ENCODE measurements at places on chromosomes 5 and 9.

DNA sequence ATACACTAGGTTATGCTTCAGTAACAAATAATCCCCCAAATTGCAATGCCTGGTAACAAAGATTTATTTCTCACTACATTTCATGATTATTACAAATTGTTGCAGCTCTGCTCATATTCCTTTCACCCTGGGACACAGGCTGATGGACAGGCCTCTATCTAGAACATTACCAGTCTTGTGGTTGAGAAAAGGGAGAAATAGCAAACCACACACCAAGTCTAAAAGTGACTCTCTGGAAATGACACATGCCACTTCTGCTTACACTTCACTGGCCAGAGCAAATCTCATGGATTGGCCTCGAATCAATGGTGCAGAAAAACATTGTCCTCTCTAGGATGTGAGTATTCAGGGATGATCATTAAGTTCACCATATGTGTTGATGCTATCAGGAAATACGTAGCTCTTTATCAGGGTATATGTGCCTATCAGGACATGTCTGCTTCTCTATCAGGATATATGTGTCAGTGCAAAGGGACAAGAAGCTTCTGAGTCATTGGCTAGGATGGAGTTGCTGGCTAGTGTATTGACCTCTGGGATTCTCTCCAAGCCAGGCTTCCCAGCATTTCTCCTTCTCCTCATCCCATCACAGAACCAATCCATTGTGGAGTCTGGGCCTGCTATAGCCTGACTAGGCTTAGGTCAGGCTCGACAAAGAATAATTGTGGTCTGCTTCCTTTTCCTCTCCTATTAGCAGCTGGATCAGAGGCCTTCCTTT is 91.1 kb upstream of the CEP78 start:
- DNase-seq, result no peak

- no peak for DNase-seq
These were observed 426 bp downstream of the FAM114A2 start for GRCh38 chr5:154038261-154038706.

GRCh38 chr9:23635276-23635675 is 190.8 kb downstream of the ELAVL2 start:
- DNase-seq, result no peak

GRCh38 chr9:107644733-107645463 is 155.3 kb upstream of the KLF4 start:
- DNase-seq, result no peak

- DNase-seq, result no peak
These were observed 17.4 kb upstream of the TMEM174 start for GRCh38 chr5:73155271-73156222.

DNA sequence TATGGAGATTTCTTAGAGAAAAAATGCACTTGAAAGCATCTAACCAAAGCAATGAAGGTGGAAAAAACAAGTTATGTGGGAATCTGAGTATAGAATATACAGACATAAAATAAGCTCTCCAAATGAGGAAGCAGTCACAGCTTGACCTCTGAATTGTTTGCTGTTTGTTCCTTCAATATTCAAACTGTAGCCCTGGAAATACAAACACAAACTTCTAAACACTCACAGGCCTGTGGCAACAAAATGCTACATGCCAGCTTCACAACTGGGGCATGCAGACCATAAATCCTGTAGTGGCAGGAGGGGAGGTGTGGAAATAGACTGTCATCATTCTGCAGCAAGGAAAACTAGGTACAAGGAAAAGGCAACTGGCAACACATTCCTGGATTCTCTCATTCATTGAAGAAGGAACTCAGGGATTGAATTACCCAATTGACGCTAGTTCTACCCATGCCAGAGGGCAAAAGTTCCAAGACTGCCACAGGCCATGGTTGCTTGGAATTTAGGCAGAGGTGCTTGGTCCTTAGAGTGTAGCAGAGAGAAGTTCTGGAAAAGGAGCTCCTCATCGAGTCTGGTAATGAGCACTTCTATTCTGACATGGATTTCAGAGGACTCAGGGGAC is 349.6 kb downstream of the PDE4D start:
- no peak for DNase-seq

- no peak for DNase-seq
These were observed 204.2 kb upstream of the HAPLN1 start for GRCh38 chr5:83924891-83925290.

- DNase-seq, result no peak
These were observed 4.6 kb upstream of the PHYHD1 start for GRCh38 chr9:128916204-128916603.

DNA sequence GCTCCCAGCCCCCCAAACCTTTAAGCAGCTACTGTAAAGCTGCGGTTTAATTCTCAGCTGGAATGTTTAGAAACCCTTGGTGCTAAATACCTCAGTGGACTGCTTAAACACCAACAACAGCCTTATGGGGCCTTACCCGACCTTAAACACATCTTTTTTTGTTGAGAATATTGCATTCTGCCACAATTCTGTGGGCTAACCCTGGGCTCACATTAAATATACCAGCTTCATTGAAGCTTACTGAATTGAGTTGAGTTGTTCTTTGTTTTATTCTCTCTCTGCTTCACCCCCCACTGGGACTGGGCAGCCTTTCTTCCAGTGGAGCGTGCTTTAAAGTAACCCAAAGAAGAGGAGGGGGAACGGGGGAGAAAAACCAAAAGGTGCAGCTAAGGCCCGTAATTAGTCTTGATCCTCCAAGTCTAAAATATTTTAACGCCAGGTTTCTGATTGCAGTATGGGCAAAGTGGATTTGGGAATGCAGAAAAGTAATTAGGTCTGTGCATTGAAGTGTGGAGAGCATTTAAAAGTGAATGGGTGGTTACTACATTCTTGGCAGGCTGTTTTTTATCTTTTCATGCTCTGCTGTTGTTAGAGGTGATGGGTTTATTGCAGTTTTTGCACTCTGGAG is 281.2 kb downstream of the NR2F1-AS1 start:
- DNase-seq, result no peak

- peak; percentile 18 for DNase-seq
These were observed 38.8 kb upstream of the GLRX start for GRCh38 chr5:95861221-95861863.

- no peak for DNase-seq
These were observed 34.9 kb downstream of the BARX1 start for GRCh38 chr9:93920131-93920800.

DNA sequence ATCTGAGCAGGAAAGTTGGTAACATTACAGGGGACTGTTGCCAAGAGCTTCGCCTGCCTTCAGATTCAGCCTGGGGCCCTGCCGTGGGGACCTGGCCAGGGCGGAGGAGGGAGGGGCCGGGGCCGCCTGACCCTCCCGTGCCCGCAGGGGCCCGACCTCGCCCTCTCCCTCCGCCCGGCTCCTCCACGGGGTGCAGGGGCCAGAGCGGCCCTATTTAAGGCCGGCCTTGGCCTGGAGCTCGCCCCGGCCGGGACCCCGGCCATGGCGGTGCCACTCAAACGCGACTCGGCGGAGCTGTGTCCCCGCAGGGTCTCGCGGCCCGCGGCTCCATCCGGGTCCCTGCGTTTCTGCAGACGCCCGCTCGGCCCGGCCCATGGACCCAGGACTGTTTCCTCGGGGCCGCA is 757 bp downstream of the TMEM250 start:
- no peak for DNase-seq

DNA sequence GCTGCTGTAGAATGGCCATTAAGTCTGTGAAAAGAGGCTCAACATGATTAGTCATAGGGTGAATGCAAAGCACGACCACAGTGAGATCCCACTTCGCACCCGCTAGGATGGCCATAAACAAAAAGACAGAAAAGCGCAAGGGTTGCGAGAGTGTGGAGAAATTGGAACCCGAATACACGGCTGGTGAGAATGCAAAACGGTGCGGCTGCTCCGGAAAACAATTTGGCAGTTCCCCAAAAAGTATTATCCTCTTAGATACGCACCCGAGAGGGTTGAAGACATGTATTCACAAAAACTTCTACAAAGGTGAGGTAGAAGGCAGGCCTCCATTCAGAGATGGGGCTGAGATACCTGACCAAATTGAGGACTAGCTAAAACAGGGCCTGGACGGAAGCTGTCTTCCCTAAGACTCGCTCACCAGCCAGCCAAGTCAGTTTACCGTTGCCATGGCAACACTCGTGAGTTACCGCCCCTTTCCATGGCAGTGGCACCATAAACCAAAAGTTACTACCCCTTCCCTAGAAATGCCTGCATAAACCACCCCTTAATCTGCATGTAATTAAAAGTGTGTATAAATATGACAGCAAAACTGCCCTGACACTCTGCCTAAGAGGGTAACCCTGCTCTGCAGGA is 726 bp upstream of the PSMB7 start:
- DNase-seq, result no peak

DNA sequence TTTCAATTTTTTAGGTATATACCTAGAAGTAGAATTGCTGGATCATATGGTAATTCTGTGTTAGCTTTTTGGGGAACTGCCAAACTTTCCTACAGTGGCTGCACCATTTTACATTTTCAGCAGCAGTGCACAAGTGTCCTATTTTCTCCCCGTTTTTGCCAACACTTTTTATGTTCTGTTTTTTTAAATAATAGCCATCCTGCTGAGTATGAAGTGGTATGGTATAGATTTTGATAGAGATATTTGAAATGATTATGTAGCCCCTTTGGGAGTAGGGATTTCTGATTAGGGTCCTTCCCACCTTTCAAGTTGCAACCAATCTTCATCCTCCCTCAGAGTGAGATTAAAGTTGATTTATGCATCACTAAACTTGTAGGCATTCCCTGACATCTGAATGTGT is 76.5 kb downstream of the ARHGEF28 start:
- no peak for DNase-seq

DNA sequence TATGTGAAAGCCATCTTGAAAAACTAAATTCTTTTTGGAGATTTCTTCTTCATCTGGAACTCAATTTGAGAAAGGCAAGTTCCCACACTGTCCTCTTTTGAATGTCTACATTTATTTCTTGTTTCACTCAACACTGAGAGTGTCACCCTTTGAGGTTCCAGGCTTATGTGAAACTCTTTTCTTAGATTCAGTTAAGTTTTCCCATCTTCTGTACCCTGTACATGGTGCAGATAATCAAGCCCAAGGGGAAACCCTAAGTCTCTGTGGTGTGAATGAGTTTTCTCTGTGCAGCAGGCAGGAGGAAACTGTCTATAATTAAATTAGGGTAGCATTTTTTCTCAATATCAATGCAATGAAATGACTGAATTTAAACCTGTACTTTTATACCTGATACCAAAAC is 72.3 kb upstream of the PRLR start:
- no peak for DNase-seq

- no peak for DNase-seq
These were observed 31.1 kb upstream of the FRMD3 start for GRCh38 chr9:83569326-83569725.

DNA sequence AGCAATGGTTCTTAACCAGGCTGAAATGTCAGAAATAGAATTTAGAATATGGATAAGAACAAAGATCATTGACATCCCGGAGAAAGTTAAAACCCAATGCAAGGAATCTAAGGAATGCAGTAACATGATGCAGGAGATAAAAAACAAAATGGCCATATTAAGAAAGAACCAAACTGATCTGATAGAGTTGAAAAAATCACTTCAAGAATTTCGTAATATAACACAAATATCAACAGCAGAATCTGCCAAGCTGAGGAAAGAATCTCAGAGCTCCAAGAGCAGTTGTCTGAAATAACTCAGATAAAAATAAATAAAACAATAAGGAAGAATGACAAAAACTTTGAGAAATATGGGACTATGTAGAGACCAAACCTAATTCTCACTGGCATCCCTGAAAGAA is 37.8 kb upstream of the TAS2R1 start:
- DNase-seq, result no peak
